ENCODE measurements at places on chromosomes 4 and X. TPM values are rescaled to one million over a fixed set of nuclear protein-coding genes. Genes with fewer than 3 reads are reported as not detected.

Gene LRIT3
- polyA plus RNA-seq = not detected

Gene GYPB
- polyA plus RNA-seq = not detected

- no peak for DNase-seq
Observed at GRCh38 chr4:151485541-151486131, 76.7 kb downstream of the FHIP1A start.

- peak; percentile 37 for DNase-seq
Observed at GRCh38 chr4:123505095-123506010, 108.8 kb downstream of the SPRY1 start.

DNA sequence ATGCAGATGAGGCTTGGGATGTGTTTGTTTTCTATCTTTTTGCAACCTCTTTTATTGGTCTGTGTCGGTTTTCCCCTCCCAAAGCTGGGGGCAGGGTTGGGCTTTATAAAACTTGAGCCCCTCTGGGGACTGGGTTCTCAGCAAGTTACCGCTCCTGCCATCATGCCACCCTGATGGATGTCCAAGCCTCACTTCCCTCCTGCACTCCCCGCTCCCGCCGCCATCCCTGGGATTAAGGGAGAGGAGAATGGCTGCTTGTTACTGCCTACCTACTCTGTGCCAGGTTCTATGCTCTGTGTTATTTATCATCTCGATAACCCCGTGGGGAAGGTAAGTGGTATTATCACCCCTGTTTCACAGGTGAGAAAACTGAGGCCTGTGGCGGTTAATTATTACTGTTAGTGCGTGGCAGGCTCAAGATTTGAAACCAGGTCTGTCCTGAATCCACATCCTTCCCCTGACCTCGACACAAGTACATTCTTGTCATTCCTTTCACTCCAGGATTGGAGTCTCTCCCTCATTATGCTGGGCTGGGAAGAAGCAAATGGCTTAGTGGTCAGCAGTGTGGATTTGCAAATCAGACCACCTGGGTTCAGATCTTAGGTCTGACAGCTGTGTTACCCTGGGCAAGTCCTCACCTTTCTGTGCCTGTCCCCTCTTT lies 4.5 kb downstream of the UBA1 start:
- no peak for DNase-seq

DNA sequence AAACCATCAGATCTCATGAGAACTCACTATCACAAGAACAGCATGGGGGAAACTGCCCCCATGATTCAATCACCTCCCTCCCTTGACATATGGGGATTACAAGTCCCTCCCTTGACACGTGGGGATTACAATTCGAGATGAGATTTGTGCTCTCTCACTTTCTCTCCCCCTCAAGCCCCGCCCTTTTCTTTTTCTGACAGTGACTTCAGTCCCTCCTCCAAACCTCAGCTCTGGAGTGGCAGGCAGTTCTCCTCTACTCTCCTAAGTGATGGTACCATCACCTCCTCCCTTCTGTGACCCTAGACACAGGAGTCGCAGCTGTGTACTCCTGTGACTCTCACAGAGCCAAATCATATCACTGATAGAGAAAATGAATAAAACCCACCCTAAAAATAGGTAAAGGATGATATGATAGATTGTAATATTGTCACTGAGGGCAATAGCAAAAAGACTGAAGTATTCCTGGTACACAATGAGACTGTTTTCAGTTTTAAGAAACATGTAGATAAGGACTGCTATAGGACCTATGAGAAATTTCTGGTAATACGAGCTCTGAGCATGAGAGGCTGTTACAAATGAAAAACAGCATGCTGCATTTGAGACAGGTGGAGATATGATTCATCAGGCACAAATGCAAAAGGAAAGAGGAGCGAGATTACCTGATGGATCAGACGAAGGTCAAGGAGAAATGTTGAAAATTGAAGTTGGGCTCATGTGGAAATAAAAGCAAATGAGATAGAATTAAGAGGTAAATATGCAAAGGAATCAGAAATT lies 101.2 kb upstream of the CBLL2 start:
- no peak for DNase-seq

DNA sequence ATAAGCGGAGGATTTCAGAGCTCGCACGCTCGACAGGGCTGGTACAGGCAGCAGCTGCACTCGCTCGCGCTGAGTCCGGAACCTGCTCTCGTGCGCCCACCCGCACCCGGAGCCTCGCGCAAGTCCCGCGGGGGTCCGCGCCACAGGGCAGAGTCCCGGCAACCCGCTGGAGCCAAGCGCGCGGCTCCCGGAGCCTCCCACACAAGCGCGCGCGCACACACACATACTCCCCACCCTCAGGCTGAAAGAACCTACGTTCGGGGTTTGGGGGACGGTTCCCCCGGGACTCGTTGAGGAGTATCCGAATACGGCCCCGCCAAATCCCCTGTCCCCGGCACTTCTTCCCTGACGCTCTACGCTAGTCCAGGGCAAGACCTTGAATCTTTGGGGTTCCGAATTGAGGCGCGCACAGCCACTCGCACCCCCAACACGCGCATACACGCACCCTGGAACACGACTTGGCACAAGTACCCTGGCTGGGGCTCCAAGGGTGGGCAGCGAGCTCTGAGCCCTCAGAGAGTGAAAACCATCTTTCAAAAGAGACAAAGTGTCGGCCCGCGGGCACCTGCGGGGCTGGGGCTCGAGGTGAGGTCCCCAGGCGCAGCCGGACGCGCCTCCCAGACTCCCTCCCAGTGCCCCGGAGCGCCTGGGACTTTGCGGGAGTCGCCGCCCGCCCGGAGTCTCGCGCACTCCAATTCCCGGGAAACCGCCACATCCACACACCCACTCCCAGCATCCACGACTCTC lies 952 bp downstream of the ANOS1 start:
- DNase-seq = no peak

GRCh38 chr4:59966758-59967157 lies 1233.4 kb upstream of the ADGRL3 start:
- DNase-seq = no peak
